Stimulated activated CD4-positive, alpha-beta T cell treated with anti-CD3 and anti-CD28 coated beads, Interleukin-4, amount 100 ng/mL, for 4 hours (primary cell): ENCODE measurements at places on chromosomes 3 and 15.

GRCh38 chr3:178384321-178385230 is 151.7 kb upstream of the KCNMB2 start:
- DNase-seq = no peak

DNA sequence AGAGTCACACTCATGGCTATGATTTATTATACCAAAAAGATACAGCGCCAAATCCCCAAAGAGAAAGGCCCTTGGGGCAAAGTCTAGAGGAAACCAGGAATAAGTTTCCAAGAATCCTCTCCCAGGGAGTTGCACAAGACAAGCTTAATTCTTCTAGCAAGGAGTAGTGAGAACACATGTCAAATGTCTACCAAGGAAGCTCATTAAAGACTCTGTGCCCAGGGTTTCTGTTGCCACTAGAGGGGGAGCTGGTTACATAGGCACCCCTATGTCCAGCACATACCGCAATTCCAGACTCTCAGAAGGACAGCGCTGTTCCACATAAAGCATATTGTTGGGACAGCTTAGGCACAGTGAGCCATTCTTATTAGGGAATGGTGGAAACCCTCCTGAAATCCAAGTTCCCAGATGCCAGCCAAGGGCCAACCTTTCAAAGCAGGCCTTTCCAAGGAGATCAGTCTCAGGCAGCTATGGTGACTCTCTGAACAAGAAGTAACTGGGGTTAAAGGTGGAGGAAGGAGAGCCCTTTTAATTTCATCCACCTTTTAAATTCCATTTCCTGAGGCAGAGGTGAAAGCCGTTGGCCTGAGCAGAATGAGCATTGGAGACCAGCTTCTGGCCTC is 194.2 kb downstream of the UACA start:
- no peak for DNase-seq

- no peak for DNase-seq
These were observed 39.3 kb downstream of the GRK7 start for GRCh38 chr3:141802316-141803077.

DNA sequence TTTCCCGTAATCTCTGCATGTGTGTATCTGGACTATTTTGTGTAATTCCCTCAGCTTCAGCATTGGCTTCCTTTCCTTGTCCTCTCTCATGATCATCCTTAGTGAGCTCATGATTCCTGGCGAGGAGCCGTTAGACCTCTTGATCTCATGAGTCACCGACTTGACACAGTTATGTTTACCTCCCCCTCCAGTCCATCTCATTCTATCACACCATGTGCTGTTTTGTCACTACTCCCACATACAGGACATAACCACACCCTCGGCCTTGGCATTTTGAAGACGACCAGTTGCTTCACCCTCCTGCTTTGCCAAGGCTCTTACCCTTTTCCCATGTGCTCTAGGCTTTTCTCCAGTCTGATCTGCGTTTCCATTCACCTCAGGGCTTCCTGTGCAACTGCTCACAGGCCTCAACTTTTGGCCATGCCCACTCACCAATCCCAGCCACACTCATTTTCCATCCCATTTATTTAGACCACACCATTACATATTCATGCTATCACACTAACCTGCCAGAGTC is 41.5 kb downstream of the CP start:
- DNase-seq = no peak

DNA sequence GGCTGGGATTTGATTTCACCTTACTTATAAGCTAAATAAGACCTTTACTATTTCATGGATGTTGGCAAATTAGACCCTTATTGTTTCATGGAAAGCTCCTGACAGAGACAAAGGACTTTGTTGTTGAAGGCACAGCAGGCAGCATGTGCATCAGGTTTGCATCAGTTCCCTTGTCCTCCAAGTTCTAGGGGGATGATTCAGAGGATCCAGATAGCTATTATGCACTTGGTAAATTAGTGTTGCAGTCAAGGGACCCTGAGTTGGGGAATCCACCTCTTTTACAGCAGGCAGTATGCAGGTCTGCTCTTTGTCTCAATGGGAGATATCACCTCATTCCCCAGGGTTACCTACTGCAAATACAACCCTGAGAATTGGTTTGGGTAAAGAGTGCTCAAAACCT is 131.4 kb upstream of the IGSF10 start:
- DNase-seq = no peak

GRCh38 chr3:85781806-85782205 is 823.0 kb downstream of the CADM2 start:
- no peak for DNase-seq

DNA sequence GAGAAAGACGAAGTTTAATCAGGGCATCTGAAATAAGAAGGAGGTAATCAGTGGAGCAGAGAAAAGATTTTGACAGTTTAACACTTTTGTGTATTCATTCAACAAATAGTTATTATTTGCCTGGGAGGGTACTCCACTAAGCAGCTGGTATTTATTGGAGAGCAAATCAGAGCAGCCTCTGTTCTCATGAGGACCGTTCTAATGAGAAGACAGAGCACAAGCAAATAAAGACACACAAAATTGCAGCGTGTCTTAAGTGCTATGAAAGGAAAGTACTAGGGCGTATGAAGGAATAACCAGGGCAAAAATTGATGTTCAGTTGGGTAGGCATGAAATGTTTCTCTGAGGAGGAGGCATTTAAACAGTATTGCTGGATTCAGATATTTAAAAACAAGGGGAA is 302.9 kb upstream of the RARB start:
- DNase-seq = no peak

- DNase-seq = no peak
These were observed 73.4 kb upstream of the CADM2 start for GRCh38 chr3:84885199-84885882.

DNA sequence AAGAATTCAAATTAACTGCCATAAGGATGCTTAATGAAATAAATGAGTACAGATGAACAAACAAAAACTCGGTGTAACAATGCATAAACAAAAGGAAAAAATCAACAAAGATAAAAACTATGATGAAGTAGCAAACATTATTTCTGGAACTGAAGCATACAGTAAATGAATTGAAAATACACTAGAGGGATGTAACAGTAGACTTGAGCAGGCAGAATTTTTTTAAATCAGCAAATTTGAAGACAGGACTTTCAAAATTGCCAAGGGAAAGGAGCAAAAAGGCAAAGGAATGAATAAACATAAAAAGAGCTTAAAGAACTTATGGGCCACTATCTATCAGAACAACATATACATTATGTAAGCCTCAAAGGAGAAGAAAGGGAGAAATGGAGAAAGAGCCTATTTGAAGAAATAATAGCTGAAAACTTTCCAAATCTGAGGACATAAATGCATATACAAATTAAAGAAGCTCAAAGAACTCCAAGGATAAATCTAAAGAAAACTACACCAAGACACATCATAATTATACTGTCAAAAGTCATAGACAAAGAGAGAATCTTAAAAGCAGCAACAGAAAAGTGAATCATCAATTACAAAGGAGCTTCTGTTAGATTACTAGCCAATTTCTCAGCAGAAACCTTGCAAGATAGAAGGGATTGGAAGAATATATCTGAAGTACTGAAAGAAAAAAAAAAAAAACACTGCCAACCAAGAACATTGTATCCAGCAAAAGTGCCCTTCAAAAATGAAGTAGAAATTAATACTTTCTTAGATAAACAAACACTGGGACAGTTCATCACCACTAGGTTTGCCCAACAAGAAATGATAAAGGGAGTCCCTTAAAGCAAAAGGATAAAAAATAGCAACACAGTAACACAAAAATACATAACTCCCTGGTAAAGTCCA is 15.5 kb downstream of the TOP2B start:
- no peak for DNase-seq

DNA sequence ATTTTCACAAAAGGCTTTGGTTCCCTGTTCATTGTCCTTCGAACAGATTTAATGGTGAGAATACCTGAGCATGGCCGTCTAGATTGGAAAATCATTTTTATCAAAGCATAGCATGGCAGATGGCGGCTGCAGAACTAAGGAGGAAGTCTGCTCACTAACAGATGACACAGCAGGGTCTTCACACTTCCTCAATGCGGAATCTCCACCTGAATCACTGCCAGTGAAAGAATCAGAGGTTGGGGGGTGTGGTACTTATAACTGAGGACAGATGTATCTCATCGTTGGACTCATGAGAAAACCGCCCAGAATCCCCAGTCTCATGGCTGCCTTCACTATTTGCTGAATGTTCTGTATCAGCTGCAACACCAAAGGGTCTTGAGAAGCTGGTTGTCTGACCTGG is 31.6 kb upstream of the PYGO1 start:
- no peak for DNase-seq

GRCh38 chr3:128703561-128703960 is 22.4 kb upstream of the RAB7A start:
- DNase-seq = no peak

DNA sequence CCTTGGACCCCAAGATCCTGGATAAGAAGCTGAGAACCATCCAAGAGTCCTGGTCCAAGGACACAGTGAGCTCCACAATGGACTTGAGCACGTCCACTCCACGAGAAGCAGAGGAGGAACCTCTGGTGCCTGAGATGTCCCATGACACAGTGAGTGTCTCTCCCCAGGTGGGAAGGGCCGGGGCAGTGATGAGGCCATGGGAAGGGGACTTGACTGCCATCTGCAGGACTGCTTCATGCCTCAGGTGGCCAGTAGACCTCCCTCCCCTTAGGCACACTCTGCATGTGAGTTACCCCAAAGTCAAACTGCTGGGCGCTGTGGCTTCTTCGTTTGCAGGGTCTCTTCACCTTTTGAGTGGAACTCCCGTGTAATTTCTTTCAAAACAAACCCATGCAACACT is 59.7 kb downstream of the CCDC33 start:
- no peak for DNase-seq

GRCh38 chr3:188734395-188734794 is 437.4 kb upstream of the TPRG1 start:
- no peak for DNase-seq

DNA sequence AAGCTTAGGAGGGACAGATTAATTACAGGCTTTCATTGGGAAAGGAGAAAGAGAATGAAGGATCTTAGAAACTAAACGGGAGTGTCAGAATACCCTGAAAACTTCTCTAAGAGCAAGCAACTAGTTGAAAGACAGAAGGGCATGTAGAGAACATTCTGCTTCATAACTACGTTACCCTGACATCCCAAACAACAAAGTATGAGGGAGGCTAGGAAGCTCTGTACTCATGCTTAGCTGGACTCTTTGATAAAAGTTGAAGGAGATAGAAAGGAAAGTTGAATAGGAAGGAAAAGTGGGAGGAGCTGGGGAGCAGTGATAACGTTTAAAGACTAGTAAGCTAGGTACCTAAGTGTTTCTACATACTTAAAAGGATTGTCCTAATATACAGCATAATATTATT is 64.2 kb downstream of the SEMA6D start:
- DNase-seq = no peak

GRCh38 chr3:31369637-31370379 is 162.9 kb upstream of the STT3B start:
- DNase-seq = no peak

GRCh38 chr3:126551121-126551838 is 7.5 kb downstream of the C3orf22 start:
- no peak for DNase-seq

- DNase-seq = no peak
These were observed at the start of gene FANCD2OS for GRCh38 chr3:10108091-10108490. TSS of gene FANCD2OS (minus strand) at chr3:10108255. CDS start at chr3:10104774, 3,481 bp downstream.

- no peak for DNase-seq
These were observed 10.3 kb upstream of the NRROS start for GRCh38 chr3:196629228-196629627.

DNA sequence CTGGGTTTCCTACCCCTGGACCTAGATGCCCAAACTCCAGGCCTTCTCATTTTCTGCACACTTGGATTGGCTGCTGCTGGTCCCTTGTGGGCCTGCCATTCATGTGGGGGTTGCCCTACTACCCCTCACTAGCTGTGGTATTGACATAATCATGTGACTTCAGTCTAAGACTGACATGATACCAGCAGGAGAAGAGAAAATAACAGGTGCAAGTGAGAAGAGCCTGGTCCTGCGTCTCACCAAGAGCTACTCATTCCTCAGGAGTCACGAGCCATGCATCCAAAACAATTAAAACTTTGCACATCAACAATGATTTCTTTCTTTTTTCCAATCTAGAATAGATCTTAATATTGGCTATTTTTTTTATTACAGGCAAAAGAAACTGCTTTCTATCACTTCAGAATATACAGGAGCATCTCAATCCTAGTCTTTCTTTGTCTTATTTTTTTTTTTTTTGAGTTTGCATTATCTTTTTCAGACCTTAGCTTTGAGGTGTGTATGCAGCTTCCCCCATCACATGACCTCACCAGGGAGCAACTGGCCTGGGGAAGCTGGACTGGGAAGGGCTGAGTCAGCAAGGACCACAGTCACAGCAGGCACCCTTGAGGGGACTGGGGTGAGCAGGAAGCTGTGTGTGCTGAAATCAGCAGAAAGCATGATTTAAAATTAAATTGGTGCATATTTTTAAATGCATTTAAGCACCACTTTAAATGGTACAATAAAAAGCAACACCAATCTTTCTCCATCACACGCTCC is 27.6 kb downstream of the SLC9A9 start:
- DNase-seq = no peak

DNA sequence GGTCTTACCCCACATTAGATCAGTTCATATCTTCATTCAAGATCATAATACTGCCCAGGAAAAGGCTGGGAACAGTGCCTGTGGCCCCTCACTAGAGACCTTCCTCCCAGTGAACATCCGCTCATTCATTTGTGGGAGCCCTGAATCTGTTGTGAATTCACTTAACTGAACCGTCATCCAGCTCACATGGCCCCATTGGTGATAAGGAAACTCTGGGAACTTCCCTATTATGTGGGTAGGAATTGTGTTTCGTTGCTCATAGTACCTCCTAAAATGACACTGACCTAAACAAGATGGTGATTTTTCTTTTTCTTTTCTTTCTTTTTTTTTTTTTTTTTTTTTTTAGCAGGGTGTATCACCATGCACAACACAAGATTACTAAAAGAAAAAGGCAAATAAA is 6.8 kb upstream of the MESP2 start:
- DNase-seq = no peak

DNA sequence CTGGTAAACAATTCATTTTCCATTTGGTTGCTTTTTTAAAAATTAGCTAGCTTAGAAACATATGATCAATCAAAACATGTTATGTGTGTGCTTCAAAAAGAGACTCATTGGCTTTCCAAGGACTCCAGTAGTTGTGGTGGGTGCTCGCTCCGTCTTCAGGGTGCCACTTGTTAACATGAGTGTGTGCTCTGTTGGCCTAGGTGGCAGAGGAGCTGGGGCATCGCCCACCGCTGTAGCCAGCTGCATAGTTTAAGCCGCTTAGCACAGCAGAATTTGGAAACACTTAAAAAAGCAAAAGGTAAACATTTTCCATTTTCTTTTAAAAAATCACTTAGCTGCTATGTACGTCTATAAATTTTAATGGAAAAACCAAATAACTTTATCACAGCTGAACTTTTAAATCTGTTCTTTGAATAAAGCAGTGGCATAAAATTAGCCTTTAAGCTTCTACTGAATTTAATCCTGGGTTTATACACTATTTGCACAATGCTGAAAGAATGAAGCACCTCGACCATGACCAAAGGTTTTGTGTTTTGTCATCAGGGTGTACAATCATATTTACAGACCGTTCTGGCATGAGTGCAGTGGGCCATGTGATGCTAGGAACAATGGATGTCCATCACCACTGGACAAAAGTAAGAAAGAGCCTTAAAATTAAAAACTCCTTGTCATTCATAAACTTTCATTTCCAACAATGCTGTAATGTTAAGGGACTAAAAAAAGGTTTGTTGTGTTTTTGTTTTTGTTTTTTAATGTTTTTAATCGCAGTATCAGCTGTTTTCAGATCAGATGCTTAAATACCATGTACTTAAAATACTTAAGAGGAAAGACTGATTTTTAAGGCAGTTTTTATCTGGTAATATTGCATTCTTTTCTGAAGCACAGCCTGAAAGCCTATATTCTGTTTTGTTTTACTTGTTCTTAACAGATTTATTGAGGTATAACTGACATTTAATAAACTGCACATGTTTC is 57.9 kb downstream of the TCAIM start:
- DNase-seq = no peak

- no peak for DNase-seq
These were observed 64.6 kb downstream of the STAC start for GRCh38 chr3:36444909-36445308.
